ENCODE measurements at places on chromosomes 6 and 20.

DNA sequence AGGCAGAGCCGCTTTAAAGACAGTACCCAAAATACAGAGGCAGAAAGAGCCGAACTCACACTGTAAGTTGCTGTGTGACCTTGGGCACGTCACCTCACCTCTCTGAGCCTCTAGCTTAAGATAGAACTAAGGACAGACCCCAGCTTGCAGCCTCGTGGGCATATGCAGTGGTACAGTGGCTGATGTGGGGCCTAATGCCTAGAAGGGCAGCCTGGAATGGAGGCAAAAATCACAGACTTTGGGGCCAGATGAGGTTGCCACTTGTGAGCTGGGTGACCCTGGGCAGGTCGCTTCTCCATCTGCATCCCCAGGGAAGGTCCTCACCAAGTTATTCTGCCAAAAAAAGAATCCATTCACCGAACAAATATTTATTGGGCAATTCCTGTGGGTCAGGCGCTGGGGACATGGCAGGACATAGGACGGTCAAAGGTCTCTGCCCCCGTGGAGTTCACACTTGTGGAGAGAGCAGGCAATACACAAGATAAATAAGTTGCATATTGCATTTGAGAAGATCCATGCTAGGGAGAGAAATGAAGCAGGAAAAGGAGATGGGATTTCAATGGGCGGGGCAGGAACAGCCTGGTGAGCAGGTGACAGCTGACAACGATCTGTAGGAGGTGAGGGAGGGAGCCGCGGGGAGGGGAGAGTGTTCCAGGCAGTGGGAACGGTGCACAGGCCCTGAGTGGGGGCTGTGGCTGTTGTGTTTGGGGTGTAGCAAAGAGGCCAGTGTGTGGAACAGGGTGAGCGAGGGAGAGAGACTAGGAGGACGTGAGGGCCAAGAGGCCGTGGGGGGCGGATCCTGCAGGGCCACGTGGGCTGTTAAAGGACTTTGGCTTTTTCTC is 115.2 kb downstream of the CEBPB start:
- DNase-seq, result no peak

DNA sequence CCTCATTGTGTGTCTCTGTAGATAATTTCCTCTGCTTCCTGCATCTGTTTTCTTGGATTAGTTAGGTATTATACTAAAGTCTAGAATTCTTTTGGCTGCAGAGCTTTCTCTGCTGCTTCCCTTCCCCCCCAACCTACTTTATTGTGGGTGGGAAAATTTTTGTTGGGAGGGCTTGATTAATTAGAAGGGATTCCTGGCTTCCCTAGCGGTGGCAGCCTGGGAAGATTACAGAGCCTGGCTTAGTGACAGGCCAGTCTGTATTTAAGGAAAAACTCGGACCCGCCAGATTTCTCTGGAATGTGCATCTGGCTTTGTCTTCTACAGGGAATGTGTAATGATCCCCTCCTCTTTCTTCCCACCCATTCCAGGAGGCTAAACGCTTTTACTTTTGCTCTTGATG is 31.2 kb downstream of the SLX4IP start:
- no peak for DNase-seq

- no peak for DNase-seq
Measured at GRCh38 chr20:21714297-21715192, 9.1 kb downstream of the PAX1 start.

GRCh38 chr6:15504581-15505350 is 158.1 kb downstream of the DTNBP1 start:
- DNase-seq, result no peak

GRCh38 chr6:154606457-154606856 is 96.0 kb upstream of the CNKSR3 start:
- DNase-seq, result no peak
